KG1 (cell line): ENCODE measurements at places on chromosomes 1 and 21.

DNA sequence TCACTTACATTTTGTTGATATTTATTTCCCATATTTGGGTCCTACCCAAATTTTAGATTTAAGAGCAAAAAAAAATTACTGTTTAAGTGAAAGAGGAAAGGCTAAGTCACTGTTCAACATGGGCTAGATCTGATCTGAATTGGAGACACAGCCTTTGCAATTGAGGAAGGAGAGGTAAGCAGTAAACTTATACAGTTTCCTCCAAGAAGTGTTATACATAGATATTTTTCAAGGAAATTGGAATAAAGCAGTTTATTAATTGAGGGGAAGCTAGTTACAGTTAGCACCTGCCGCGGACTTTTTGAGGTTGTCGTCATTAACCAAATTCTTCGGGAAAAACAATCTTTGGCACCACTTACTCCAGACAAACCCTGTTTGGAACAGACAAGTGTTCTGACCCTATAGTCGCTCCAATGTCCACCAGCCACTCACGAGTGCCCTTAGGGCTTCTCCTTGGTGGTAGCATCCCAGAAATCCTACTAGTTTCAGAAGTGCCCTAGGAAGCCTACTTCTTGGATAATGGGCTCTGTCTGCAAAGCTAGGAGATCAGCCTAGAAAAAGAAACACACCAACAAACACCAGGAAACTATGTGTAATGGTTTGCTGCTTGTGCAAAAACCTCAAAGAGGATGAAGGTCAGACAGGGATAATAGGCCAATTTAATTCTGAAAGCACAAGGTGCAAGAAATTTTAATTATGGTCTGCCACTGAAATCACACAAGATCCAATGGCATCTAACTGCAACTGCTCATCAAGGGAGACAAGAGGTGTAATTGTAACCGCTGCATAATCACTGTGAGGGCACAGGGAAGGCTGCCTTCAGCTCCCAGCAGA, 2.5 kb downstream of the WLS start:
- DNase-seq, result no peak

GRCh38 chr1:109089242-109090015, 1.1 kb upstream of the TMEM167B start:
- no peak for DNase-seq

DNA sequence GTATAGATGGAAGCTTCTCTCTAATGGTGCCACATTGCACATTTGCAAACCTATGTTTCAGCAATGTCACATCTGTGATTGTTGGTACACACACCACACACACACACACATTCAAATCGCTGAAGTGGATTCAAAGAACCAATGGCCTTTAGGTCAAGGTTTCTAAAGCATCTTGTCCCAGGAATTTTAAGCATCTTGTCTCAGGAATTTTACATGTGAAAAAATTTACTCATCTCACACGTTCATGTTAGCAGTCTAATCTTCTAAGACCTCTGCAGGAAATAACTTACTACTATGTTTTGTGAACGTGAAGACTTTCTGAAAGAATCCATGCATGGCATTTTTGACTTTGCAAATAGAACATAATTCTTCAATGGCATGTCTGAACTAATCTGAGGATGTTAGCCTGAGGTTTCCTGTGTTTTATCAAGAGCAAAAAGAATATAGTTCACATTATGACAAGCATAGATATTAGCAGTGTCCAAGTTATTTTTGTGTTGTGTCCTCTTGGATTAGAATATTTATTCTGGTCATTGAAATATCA, 125.1 kb downstream of the CYYR1 start:
- DNase-seq, result no peak

DNA sequence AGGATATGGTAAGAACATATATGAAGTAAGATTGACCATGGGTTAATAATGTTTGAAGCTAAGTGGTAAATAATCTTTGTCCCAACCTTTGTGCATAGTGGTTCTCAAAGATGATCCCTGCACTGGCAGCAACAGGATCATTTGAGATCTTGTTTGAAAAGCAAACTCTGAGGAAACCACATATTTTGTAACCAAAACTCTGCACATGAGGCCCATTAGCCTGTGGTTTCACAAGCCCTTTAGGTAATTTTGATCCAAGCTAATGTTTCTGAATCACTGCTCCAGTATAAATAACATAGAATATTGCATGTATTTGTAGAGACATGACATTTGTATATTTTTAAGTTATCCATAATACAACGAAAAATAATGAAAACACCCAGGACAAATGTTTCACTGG, 147.9 kb upstream of the RGS18 start:
- DNase-seq, result no peak

- DNase-seq, result no peak
Measured at GRCh38 chr1:38183096-38183495, 136.5 kb upstream of the POU3F1 start.

DNA sequence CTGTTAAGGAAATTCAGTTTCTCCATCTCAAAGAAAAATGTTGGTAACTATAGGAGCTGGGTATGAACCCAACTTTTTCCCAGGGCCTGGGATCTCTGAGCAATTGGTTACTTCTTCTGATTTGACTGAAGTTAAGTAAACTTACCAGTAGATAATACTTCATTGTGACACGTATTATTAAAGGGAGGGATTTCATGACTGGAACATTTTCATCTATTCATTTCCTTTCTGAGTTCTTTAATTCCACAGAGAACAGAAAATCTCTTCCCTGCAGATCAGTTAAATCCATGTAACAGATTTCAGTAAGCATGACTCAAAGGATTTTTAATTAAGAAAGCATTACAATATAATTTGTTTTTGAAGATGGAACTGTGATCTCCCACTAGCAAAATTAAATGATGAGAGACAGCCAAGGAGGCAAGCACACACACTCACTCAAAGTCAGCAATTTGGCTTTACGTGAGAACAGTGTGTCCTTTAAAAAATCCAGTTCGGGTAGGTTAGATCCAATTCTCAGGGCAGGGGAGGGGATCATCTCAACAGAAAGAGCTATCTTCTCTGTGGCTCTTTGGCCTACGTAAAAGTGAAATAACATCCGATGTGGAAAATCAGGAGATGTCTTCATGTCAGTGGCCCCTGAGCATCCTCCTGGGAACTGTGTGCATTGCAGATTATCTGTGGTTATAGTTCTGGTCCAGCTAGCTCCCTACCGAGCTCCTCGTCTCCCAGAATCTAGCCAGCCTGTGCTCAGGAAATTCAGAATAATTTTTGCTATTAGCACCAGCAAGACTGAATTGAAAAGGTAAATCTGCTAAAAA, 10.8 kb upstream of the MYOC start:
- no peak for DNase-seq

GRCh38 chr1:41427916-41428737, 56.4 kb downstream of the EDN2 start:
- DNase-seq, result no peak

DNA sequence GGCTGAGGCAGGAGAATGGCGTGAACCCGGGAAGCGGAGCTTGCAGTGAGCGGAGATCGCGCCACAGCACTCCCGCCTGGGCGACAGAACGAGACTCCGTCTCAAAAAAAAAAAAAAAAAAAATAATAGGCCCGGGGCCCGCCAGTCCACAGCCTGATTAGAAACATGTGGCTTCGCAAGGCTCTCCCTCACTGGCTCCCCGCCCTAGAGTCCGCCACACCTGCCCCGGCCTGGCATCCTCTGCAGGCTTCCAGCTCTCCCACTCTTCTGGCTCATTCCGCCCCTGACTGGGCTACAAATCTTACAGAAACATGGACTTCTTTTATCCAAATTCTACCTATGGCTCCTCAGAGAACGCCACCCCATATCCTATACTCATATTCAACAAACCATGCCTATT, 32.4 kb downstream of the PGBD5 start:
- DNase-seq, result no peak

- no peak for DNase-seq
Measured at GRCh38 chr1:180504186-180504585, 1.8 kb upstream of the ACBD6 start.

DNA sequence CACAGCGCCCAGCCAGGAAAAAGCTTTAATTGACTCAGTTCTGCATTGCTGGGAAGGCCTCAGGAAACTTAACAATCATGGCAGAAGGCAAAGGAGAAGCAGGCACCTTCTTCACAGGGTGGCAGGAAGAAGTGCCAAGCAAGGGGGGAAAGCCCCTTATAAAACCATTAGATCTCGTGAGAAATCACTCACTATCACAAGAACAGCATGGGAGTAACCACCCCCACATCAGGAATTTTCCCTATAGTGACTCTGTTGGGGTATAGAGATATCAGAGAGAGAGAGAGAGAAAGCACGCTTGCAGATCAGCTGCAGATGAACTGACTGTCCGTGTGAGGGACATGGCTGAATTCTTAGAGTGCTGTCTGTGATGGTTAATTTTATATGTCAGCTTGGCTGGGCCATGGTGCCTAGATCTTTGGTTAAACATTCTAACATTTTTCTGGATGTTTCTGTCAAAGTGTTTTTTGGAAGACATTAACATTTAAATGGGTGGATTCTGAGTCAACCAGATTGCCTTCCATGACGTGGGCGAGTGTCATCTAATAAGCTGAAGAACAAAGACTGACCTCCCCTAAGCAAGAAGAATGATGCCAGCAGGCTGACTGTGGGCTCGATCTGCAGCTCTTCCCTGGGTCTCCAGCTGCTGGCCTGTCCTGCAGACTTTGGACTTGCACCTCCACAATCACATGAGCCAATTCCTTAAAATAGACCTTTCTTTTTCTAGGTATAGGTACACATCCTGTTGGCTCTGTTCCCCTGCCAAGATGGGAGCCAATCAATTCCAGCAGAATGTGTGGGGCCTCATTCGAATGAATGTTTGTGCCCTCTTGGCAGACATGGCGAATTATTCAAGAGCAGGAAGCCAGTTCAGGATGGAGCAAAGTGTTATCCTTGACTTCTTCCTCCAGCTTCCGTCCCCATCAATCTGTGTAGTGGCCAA, 21.4 kb upstream of the CPT2 start:
- DNase-seq, result no peak

DNA sequence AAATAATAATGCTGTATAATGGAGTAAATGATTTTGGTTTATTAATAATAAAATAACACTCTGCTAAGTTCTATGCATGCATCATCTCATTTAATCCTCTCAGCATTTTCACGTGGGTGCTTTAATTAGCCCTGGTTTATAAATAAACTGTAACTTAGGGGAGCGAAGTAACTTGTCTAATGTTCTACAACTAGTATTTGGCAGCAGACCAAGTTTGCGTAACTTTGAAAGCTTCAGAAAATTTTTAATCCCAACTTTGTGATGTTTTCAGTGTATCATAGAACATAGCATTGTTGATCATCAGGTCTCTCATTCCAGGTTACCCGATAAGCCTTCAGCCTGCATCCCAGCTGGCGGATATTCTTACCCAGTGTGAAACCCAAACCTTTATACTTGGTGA, 322.4 kb upstream of the SGIP1 start:
- no peak for DNase-seq

DNA sequence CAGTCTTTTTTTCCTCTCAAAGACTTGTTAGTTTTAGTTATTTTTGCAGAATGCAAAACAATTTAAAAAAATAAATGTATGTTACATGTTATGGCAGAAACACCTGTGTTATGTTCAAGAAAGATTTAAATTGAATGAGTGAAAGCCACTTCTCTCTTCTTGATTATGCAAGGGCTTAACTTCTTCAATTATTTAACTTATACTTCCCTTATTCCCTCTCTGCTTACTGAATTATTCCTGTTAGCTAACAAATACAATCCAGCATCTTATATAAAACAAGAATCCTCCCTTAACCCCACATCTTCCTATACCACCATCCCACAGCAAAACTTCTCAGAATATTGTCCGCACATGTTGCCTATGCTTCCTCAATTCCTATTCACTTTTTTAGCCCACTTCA, 10.7 kb upstream of the FCER1A start:
- no peak for DNase-seq

- peak; percentile 89 for DNase-seq
Measured at GRCh38 chr1:74197657-74198552, at the start of the genes FPGT and LRRIQ3. Gene FPGT, plus strand, starts transcription at chr1:74198242. Its CDS starts 37 bp downstream, at chr1:74198279. Gene LRRIQ3, minus strand, starts transcription at chr1:74198176. Its CDS starts 14,492 bp downstream, at chr1:74183684.

GRCh38 chr1:212513586-212513985, 80.9 kb downstream of the NENF start:
- no peak for DNase-seq

GRCh38 chr1:52305417-52306226, 60.4 kb downstream of the CC2D1B start:
- DNase-seq, result no peak

- peak; percentile 32 for DNase-seq
Measured at GRCh38 chr1:44030605-44031251, 534 bp downstream of the SLC6A9 start.

- no peak for DNase-seq
Measured at GRCh38 chr1:243471754-243472745, 216.2 kb downstream of the SDCCAG8 start.

DNA sequence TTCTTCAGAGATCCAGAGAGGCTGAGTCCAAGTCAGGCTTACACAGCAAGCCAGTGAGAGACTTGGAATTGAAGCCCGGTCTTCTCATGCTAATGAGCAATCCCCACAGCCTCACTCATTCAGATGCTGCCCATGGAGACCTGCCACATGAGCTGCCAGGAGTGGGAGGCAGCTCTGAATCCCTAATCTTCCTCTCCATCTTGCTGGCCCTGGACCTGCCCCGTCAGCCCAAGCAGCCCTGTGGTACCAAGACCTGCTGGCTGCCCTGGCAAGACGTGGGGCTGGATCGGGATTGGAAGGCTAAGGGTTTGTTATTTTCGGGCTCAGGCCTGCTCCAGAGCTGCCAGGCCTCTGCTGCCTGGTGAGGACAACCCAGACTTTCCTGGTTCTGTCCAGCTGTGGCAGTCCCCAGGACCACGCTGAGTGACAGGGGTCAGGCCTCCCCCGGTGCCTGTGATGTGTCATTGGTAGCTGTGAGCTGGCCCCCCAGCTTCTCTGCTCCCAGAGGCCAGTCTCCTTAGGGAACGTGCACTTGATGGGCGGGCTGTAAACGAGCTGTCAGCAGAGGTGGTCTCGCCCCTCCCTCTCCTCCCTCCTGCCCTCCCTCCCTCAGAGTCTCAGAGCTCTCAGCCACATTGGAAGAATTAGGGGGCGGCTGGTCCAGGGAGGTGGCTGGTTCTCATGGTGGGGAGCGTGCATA, 135.0 kb downstream of the FOXD2 start:
- no peak for DNase-seq

- no peak for DNase-seq
Measured at GRCh38 chr1:207711285-207711684, 40.6 kb upstream of the CD46 start.

DNA sequence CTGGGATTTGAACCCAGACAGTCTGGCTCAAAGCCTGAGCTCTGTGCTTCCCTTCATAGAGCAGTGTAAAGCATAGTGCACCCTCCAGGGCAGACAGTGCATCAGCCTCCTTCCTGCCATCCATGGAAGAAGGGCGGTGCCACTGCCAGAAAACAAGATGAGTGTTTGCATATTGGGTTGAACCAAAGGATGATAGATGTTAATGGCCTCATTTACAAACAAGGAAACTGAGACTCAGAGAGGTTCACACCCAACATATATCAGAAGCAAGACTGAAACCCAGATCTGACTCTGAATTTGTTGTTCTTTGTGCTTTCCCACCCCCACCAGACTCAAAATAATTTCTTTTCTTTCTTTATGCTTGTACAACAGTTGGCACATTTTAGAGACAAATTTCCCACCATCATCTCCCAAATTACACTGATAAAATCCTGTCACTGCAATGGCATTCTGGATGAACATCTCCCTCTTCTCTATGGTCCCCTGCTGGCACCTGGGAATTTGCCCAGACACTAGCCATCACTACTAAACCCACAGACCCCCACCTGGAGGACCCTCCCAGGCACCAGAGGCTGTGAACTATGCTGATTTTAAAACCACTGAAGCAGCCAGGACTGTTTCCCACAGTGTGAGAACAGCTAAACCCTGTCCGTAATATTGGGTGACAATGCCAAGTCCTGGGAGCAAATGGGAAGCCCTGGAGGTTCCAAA, 45.4 kb upstream of the MPZL1 start:
- DNase-seq, result no peak
